ENCODE measurements at places on chromosomes 2 and 18.

DNA sequence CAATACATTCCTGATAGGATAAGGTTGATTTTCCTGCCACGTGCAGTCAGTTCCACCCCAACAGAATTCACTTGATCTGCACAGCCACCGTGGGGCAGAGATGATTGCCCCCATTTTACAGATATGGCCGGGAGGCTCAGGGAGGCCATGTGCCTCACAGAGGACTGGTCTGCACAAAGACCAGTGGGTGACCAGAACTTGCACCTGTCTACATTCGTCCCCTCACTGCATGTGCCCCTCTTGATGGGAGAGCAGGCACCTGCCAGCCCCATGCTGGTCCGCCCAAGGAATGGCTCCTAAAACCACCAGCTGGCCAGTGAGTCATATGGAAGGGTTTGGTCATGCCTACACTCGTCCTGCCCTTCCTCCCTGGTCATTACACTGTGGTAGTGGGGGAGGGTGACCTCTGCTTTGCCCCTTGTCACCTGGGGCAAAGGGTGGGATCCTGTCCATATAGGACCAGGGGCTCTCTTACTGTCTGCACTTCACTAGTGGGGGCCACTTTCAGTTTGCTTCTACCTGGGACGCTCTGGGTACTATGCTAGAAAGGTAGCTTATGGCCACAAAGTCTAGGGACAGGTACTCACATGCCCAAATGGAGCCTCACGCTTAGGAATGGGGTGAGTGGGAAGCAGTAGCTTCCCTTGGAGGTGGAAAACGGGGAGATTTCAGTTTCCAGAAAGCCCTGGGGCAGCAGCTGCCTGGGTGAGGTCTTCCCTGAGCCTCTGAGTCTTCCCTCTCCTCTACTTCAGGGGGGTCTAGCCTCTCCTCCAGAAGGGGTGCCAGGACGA is 14.7 kb downstream of the RRM2 start:
- DNase-seq, result no peak

- DNase-seq, result no peak
Observed at GRCh38 chr2:33129263-33130053, 182.7 kb downstream of the LTBP1 start.

DNA sequence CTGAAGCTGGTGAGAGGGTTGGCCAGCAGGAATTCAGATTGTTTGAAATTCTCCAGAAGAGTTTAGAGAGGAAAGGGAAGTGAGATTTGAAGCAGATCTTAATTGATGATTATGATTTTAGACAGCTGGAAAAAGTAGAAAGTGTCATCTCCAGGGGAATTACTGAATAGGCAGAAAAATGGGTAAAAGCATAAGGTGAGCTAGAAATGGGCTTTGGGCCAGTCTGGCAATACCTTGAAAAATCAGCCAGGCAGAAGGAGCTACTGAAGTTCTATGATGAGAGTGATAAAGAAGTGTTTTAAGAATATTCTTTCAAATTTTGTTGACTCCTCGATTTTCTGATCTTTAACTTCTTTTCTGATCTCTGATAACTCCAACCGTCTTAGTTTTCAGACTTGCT is 172.9 kb upstream of the CCDC150 start:
- DNase-seq, result no peak

DNA sequence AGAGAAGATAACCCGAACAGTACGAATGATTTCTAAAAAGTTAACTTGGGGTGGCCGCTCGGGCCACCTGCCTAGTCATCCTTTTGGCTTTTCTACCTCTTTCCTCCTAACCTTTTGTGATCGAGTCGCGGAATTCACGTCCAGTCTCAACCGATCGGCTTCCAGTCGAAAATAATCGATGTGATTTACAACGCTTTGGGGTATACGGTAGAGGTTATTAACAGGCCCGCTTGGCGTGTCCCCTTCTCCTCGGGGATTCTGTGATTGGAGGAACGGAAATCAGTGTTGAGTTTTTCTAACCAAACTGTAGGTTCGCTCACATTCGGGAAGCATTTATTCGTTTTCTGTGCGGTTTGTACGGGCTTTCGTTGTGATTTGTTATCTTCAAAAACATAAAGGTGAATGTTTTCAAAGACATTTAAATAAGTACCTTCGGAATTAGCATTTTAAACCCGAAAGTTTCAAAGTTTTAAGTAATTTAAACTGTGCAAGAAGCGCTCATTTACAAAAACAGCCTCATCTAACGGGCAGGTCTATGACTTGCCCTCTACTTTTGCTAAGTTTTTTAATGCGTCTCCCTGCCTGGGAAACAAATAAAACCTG is 588 bp upstream of the FOXI3 start:
- no peak for DNase-seq

DNA sequence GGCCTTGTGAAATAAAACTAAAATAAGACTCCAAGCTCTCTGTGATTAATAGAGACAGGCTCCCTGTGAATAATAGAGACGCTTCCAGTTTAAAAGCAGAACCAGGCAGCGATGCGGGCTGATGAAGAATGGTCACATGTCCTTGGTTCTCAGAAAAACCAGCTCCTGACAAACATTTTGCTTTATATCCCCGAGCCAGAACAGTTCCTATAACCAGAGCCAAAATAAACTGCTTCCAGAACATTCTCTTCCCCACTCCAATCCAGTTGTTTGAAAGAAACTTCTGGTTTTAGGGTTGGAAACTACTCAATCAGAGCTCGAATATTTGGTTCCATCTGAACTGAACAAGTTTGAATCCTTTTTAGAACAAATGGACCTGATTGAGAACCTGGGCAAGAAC is 213.7 kb downstream of the TSN start:
- no peak for DNase-seq

- DNase-seq, result no peak
Observed at GRCh38 chr2:119261493-119262225, 38.0 kb downstream of the STEAP3 start.

- DNase-seq, result no peak
Observed at GRCh38 chr2:112220831-112221230, 34.0 kb downstream of the ZC3H8 start.

DNA sequence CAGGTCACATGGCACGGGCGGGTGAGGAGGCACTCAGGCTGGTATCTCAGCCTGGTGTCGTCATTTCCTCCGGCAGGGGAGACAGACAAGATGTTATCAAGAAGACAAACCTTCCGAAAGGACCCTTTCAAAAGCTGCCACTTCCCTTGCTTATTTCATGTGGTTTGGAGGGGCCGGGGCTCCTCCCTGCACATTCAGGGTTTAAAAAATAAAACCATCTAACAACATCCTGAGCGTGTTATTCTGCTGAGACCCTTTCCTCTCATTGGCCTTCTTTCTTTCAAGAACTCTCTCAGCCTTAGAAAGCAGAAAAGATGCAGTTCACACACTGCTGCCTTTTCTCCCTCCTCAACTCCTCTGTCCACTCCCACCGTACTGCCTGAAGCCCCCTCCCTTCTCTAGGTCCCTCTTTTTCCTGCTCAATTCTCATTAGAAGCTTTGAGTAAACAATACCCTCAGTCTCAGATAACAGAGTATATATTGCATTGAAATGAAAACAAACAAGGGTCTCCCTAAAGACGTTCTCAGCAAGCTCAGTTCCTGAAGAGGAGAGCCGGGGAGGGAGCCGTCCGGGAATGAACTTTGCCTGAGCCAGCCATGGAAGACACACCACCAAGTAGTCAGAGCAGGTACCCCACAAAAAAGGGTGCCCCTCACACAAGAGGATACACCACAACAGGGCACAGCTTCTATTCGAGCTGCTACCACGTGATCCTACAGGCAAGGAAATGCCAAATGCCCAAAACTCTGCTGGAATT is 9.7 kb downstream of the SMAD7 start:
- no peak for DNase-seq

DNA sequence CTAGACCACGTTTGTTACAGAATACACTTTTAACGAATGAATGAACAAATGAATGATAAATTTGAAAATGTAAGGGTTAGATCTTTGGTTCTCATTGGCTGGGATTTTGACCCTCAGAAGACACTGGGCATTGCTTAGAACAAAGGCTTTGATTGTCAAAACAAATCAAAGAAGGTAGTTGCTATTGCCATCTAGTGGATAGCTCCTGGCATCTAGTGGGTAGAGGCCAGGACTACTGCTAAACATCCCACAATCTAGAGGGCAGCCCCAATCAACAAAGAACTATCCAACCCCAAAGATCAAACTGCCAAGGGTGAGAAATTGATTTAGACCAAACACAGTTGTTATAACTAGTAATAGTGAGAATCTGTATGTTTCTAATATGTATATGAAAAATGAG is 552.3 kb downstream of the KCNJ3 start:
- DNase-seq, result peak; percentile 9

DNA sequence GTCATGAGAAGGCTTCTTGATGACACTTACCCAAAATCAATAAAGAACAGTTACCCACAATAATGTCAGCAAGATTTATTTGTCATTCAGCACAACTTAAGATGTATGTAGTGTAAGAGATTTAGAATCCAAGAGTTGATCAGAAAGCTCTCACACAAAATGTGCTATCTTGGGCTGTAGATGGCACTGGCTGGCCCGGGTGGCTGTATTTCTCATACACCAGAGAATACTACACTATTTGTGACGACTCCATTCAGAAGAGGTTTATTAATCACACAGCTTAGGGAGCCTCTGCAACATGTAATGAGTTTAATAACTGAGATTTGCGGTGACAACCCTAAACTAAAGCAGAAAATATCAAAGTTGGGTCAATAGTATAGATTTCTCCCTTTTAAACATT is 530.4 kb upstream of the KLHL29 start:
- no peak for DNase-seq

GRCh38 chr2:128832946-128833663 is 514.4 kb upstream of the HS6ST1 start:
- peak; percentile 39 for DNase-seq

Measured in NCI-H1092 treated with DMSO at 0.1 percent for 48 hours (cell line).